ENCODE measurements at places on chromosomes 1 and 21. TPM values are rescaled to one million over a fixed set of nuclear protein-coding genes. Genes with fewer than 3 reads are reported as not detected.

- no peak for DNase-seq
- no peaks in the 10 kb centered on the region for H3K36me3 ChIP-seq
- no peaks in the 10 kb centered on the region for H3K27me3 ChIP-seq
- no peak overlapping the region for H3K27ac ChIP-seq
- H3K4me1 ChIP-seq, result peaks cover 7% of the 10 kb centered on the region
Measured at GRCh38 chr1:12040457-12041051, 21.3 kb downstream of the MIIP start.

DNA sequence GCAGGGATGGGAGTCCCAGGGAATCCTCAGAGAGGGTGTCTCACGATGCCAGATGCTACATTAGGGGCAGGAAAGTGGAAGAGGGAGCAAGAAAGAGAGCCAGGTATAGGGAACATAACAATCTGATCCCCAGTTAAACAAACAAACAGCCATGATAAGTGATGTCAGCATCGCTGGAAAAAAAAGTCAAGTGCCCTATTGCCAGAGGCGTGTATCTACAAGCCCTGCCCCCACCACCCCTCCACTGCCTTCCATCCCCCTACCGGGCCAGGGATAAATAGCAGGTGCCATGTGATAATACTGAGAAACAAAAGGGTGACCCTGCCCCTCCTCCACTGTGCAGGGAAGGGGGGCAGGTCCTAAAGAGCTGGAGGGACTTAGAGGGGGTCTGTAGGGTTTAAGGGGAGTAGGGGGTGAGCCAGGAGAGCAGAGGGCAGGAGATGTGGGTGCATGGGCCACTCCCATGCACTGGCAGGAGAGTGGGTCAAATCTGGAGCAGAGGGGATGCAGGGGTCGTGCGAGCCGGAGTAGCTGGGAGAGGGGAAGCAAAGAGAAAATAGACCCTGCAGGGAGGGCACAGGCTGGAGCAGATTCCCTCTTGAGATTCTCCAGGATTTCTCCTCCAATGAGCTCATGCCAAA is 3.4 kb downstream of the SLC26A9 start:
- H3K27ac ChIP-seq, result no peak overlapping the region
- H3K4me3 ChIP-seq, result no peak overlapping the region
- peaks cover 4% of the 10 kb centered on the region for H3K27me3 ChIP-seq
- DNase-seq, result no peak
- no peaks in the 10 kb centered on the region for H3K4me1 ChIP-seq

DNA sequence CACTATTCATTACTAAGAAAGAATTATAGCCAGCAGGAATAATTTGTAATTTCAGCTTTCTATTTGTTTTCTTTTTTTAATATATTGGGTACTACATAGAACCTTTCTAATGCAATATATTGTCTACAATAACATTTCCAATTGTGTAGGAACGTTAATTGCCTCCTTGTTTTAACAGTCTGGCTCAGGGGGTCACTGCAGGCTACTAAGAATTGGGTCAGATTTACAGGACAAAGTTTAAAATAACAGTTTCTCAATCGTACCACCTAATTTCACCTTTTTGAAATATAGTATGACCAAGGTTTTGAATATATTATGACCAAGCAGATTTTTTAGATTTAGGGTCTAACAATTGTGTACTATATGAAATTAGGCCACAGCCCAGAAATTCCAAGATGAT is 2.4 kb downstream of the CFH start:
- DNase-seq, result no peak
- H3K36me3 ChIP-seq, result no peaks in the 10 kb centered on the region
- no peaks in the 10 kb centered on the region for H3K27me3 ChIP-seq
- H3K27ac ChIP-seq, result no peak overlapping the region
- H3K4me3 ChIP-seq, result no peak overlapping the region

GRCh38 chr1:213277036-213277435 is 226.0 kb downstream of the RPS6KC1 start:
- no peak for DNase-seq
- H3K4me1 ChIP-seq, result no peaks in the 10 kb centered on the region
- no peak overlapping the region for H3K27ac ChIP-seq
- no peaks in the 10 kb centered on the region for H3K36me3 ChIP-seq
- H3K4me3 ChIP-seq, result no peak overlapping the region
- H3K27me3 ChIP-seq, result no peaks in the 10 kb centered on the region

DNA sequence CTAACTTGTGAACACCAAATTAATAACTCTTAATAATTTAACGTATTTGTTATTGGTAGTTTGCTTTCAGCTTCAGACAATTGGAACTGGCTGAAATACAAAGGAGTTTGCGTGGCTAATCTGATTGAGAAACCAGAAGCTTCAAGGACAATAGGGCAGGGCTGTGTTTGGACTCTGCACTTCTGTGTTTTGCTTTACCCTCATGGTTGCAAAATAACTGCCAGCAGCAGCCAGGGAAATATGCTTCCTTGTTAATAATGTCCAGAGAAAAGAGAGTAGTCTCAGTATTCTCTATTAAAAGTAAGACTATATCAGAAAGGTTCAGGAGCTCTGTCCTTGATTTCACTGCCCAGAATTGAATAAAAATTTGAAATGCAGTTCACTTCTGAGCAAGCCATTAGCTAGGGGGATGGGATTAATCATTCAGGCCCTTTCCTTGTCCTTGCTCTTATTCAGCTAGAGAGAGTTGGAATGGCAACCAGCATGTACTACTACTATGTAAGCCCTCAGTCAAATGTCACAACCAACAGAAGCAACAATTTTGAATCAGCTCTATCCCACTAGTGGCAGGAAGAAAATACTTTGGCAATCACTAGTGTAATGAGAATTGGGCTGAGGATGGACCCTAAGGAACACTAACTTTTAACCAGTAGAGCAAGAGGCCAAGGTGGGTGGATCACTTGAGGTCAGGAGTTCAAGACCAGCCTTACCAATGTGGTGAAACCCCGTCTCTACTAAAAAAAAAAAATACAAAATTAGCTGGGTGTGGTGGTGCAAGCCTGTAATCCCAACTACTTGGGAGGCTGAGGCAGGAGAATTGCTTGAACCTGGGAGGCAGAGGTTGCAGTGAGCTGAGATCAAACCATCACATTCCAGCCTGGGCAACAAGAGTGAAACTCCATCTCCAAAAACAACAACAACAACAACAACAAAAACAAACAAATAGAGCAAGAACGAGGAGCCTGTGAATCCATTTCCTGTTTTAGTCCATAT is 76.8 kb downstream of the POU2F1 start:
- H3K27ac ChIP-seq, result no peak overlapping the region
- DNase-seq, result no peak
- H3K36me3 ChIP-seq, result no peaks in the 10 kb centered on the region
- H3K4me1 ChIP-seq, result no peaks in the 10 kb centered on the region

DNA sequence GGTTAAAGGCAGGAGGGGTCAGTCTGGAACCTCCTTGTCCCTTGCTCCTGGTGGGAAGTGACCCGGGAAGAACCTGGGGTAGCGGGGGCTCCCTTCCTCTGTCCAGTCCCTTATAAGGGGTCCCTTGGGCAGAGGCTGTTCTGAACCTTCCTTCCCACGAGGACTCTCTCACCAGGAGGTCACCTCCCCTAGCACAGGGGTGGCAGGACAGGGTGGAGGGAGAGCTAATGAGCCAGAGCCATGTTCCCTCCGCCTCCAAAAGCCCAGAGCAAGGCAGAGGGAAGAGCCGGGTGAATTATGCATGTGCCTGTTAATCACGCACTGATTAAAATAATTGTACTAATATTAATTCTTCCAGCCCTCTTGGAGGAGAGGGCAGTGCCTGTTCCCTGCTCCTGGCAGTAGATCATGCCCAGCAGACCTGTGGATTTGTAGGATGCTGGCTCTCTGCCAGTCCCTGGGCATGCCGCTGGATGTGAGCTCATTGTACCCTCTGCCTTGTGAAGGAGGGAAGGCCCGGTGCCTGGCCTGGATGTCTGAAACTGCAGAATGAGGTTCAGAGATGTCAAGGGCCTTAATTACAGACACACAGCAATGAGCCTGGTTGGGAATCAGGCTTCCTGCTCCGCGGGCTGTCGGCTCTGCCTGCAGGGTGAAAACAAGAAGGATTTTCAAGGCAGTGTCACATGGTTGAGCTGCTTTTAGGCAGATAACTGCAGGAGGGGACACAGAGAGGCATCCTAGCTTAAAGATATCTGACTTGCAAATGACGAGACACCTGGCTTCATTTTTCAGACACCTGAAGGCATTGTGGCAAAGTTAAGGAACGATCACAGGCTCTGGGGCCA is 68.2 kb downstream of the IGSF21 start:
- H3K4me1 ChIP-seq, result no peaks in the 10 kb centered on the region
- no peaks in the 10 kb centered on the region for H3K27me3 ChIP-seq
- H3K4me3 ChIP-seq, result no peak overlapping the region
- H3K27ac ChIP-seq, result no peak overlapping the region

DNA sequence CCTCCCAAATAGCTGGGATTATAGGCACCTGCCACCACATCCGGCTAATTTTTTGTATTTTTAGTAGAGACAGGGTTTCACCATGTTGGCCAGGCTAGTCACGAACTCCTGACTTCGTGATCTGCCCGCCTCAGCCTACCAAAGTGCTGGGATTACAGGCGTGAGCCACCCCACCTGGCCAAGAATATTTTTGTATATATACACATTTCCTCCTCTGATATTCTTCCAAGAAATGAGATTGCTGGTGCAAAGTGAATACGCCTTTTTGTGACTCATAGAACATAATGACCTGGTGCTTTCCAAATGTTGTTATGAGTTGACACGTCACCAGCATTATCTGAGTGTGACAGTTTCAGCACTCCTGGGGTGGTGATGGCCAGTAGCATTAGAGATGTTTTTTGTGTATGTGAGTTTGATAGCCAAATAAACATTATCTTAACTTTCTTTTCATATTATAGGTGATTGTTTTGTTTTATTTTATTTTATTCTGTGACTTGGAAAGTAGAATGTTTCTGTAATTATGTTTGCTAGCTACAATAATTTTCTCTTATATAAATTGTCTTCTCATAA is 54.9 kb downstream of the KCNK1 start:
- H3K27me3 ChIP-seq, result no peaks in the 10 kb centered on the region
- no peak overlapping the region for H3K4me3 ChIP-seq
- no peak overlapping the region for H3K27ac ChIP-seq
- no peaks in the 10 kb centered on the region for H3K36me3 ChIP-seq
- DNase-seq, result no peak
- H3K4me1 ChIP-seq, result no peaks in the 10 kb centered on the region

The ARTN gene
- total RNA-seq, result 0.41 TPM

The LCE2D gene
- total RNA-seq, result not detected

The FCRL4 gene
- total RNA-seq, result not detected

The ADPRS gene
- 26.7 TPM for total RNA-seq

The LRRIQ3 gene
- 2.2 TPM for total RNA-seq

The CELA3B gene
- total RNA-seq, result not detected

The EFCAB7 gene
- 15.1 TPM for total RNA-seq

All from CD4-positive, alpha-beta memory T cell (primary cell).